ENCODE measurements at places on chromosomes 5 and 9.

GRCh38 chr5:93327605-93328004 lies 253.4 kb downstream of the NR2F1-AS1 start:
- DNase-seq = no peak

GRCh38 chr9:114056527-114056926 lies 21.6 kb downstream of the AMBP start:
- DNase-seq = no peak

- DNase-seq = no peak
These were observed 533.5 kb downstream of the ZNF608 start for GRCh38 chr5:124212934-124213333.

DNA sequence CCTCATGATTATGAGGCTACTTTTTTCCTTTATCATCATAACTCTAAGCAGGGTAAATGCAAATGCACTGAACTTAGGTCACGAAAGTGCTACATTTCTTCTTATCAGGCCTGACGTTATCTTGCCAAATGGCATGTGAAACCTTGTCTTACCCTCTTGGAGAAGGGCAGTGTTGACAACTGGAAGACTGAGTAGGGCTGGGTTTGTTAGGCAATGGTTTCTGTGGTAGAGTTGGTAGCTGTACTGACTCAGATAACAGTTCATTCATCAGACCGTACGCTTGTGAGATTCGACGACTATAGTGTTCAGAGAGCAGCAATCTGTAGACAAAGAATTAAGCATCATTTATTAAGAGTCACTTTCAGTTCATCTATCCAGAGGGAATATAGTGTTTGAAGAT lies 127.7 kb downstream of the CPLANE1 start:
- DNase-seq = no peak

DNA sequence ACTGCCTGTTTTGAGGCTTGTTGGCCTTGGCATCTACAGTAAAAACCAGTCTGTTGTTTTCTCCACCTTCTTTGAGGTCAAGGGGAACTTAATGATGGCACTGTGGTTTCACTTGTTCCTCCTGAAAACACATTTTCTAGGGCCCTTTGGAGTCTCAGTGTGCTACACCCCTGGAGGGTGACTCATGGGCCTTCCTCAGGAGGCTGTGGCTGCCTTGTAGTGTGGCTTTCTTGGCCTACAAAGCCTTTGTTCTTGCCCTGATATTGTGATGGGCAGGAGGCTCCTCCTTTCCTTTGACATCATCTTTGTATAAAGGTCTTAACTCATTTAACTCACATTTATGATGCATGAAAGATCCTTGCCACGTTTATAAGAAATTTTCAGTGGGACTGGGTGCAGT lies 56.3 kb upstream of the GPBP1 start:
- no peak for DNase-seq
